ENCODE measurements at places on chromosomes 4 and X.

DNA sequence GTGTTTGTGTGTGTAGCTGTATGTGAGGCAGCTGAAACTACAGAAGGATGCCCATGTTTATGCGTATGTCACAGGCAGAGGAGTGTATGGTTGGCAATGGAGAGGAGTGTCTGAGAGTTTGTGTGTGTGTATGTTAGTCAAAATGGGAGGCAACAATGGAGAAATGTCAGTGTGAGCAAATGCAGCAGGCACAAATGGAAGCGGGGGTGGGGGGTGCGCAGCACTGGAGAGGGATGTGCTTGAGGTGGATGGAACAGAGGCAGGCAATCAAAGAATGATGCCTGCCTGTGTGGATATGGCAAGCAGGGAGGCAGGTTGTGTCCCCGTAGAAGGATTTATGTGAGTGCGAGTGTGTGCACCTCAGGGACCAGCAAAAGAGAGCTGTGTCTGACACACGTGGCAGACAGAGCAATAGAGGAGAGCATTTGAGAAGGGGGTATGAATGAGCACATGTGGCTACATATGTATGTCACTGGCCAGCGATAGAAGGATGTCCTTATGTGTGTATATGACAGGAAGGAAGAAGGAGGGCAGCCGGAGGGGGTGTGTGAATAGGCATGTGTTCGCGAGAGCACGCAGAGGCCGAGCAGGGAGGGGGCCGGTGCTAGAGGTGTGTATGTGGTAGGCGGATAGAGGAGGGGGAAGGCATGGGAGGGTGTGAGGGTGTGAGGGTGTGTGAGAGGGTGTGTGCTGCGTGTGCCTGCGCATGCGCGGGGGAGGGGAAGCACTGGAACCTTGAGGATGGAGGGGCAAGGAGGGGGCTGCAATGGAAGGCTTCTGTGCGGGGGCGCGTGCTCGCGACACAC, 1.1 kb downstream of the PJA1 start:
- no peak for DNase-seq

GRCh38 chr4:163474027-163474426, 473 bp upstream of the TKTL2 start:
- no peak for DNase-seq

- DNase-seq = no peak
These were observed 991.5 kb downstream of the ADGRL3 start for GRCh38 chr4:62191451-62192240.

DNA sequence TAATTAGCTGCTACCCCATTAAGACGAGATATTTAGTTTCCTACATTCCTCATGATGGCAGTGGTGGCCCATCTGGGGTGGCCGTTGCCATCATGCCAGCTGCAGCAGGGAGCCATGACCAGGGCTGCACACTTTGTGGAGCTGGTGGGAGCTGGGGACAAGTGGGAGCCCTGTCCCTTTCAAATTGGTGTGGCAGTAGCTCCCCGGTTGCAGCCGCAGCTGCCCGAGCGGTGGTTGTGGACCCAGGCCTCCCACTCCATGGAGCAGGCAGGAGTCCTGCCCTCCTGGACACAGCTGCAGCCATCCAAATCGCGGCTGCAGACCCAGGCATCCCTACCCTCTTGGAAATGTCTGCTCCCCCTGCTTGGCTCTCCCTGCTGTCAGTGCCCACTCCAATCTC, 9.3 kb upstream of the SYTL5 start:
- DNase-seq = no peak

DNA sequence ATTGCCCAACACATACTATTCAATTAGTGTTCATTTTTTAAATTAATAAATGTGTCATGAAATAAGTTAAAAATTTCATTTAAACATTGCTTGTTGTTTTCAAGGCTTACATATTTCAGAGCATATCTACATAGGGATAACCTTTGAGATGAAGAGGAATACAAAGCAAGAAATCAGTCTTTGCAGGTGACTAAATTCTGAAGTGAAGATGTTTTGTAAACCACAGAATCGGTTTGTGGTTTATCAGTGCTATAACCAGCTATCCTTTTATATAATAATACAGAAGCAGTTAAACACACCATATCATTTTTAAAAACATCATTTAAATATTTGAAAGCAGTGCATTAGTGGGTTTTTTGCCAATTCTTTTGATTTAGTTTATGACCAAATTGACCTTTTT, 26.9 kb downstream of the FAM241A start:
- no peak for DNase-seq

DNA sequence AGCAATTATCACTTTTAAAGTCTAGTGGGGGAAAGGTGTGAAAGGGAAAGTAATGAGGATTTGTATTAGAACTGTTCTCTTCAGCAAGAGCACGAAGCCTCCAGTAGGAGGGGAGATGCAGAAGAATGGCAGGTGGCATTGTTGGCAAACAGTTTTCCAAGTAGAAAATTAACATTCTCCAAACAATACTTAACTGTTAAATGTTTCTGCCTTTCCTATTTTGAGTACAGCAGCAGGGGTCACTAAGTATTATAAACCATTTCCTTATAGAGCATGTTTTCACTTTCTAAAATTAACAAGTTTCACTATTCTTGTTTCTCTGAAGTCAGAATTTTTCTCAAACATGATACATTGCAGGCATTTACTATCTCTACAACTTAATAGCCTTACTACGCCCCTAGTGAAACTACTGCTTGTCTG, 58.7 kb downstream of the LEF1 start:
- no peak for DNase-seq

GRCh38 chr4:174707051-174707676, 121.9 kb downstream of the GLRA3 start:
- no peak for DNase-seq

GRCh38 chr4:144754562-144755410, 108.8 kb downstream of the HHIP start:
- peak; percentile 2 for DNase-seq

- DNase-seq = no peak
These were observed 6.1 kb upstream of the CYSLTR1 start for GRCh38 chrX:78333521-78333920.

DNA sequence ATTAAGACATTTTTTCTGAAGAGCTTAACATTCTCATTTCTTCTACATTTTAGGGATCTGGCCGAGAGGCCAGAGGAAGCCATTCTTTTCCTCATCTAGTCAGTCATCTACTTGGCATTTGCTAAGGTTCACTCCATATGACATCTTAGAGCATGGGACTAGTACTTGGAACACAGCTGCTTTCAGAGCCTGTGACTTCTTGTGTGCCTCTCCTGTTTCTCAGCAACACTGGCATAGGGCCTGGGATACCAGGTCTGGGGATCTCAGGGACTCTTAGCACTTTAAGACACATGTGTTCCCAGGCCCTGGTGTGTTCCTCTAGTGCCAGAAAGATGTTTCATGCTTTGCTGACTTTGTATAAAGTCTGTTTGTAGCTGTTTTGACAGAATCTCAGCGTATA, 7.3 kb downstream of the PLP1 start:
- DNase-seq = no peak

DNA sequence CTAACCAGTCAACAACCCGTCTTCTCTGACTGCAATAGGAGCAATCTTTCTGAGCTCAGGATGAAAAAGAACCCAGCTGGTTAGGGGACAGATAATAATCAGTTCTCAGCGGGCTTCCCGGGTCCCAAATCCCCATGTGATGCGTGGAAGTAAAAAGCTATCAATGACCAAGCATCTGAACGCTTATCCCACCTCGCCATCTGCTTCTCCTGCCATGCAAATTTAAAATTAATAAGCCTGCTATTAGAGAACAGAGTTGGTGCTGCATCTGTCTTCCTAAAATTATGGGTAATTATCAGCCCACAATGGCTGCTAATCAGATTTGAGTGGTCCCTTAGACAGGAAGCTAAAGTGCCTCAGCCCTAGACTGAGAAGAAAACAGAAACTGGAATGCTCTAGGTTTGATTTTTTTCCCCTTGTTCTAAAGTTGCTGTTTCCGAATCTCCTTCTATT, 37.5 kb downstream of the AFAP1 start:
- DNase-seq = no peak

DNA sequence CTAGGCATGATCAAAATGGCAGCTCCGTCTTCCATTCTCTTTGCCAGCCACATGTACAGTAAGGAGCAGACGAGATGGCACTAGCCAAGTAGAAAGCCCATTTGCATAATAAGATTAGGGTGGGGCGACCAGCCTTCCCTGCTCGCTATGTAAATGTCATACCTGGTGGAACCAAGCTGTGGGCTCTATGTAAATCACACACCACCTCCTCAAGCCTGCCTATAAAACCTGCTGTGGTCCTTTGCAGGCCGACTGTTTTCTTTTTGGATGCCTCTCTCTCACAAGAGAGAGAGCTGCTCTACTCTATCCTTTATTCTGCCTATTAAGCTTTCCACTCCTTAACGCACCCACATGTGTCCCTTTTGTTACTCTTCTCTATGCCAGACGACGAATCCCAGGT, 1472.7 kb downstream of the ARAP2 start:
- no peak for DNase-seq

DNA sequence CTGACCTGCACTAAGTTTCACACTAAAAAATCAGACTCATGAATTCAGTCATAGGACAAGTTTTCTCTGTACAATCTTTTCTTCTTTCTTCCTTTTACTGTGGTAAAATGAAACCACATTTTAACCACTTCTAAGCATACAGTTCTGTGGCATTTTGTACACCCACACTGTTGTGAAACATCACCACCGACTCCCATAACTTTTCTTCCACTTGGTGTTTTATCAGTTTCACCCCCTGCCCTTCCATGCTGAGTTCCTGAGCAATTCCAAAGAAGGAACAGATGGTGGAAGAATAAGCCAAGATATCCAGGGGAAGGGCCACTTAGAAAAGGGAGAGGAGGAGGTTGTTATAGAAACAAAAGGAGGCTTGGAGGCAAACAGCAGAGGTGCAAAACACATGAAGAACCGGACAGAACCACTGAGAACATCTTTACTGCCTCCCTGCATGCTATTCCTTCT, 22.6 kb downstream of the SLC25A4 start:
- no peak for DNase-seq

GRCh38 chrX:78321809-78322208, 5.6 kb downstream of the CYSLTR1 start:
- no peak for DNase-seq

GRCh38 chrX:14718403-14718802, 154.5 kb downstream of the FANCB start:
- no peak for DNase-seq

GRCh38 chrX:124103966-124104365, 142.5 kb downstream of the STAG2 start:
- no peak for DNase-seq

GRCh38 chr4:166827167-166827566, 407.1 kb downstream of the SPOCK3 start:
- DNase-seq = no peak

DNA sequence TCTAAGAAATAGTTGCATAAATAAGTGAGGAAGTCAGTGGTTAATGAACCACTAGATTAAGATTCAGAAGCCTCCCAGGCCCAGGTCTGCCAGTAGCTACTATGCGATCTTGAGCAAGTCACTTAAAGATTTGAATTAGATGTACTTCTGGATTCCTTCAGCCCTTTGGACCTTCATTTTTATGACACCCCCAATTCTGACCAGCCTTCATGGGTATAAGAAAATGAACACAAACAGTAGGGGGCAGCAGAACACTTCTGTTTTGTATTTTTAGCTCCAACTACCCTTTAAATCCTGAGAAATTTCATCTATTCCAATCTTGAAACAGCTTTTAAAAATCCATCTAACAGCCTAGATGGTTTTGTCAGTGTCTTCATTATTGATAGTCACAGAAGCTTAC, 19.0 kb downstream of the TMEM47 start:
- peak; percentile 0 for DNase-seq

- no peak for DNase-seq
These were observed 14.3 kb upstream of the IL21 start for GRCh38 chr4:122635205-122635604.

DNA sequence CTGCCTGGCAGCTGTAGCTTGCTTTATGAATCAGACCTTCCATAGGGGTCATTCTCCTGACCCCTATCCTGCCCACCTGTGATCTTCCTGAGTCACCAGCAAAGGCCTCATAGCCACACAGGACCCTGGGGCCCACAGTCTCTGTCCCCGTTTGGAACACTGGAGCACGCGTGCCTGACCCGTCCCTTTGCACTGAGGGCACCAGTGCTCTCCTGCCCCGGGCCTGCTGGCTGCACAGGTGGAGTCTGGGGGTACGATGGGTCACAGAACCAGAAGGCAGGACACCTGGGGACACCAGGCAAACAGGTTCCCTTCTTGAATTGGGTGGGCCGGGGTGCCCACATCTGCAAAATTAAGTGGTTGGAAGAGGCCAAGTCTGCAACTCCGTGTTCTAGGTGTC, 97.2 kb downstream of the CPZ start:
- no peak for DNase-seq

DNA sequence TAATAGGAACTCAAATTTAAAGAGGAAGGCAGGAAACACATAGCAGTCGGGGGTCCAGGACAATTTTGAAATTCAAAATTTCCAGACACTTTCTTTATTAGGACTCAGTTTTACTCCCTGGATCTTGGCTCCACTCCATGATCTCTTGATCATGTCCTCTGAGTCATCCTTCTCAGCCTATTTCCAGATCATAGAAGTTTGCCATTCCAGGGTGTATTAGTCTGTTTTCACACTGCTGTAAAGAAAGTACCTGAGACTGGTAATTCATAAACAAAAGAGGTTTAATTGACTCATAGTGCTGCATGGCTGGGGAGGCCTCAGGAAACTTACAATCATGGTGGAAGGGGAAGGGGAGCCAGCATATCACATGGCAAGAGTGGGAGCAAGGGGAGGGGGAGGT, 564.7 kb upstream of the ACTRT1 start:
- no peak for DNase-seq

- DNase-seq = no peak
These were observed 193.1 kb upstream of the PITX2 start for GRCh38 chr4:110815950-110816349.

- DNase-seq = no peak
These were observed 51.3 kb upstream of the LEF1 start for GRCh38 chr4:108219998-108220397.

DNA sequence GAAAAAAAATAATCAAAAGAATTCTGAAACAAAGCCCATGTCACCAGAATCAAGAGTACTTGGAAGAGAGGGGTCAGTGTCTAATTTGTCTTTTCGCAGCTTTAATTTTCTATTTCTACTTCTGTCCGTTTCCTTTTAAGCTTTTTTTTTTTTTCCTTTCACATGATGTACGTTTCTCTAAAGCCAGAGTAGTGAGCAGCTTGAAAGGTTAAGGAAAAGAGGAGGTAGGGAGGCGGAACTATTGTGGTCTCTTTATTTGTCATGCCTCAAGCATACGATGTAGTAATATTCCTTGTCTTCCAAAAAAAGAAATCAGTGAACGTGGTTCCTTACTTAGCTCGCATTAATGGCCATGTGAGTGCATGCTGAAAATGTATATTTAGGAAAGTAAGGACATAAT, 311.5 kb downstream of the TENM3 start:
- DNase-seq = no peak
